ENCODE measurements at places on chromosomes 5 and 9.

GRCh38 chr5:115389799-115390382 is 93.4 kb upstream of the CCDC112 start:
- DNase-seq: no peak

DNA sequence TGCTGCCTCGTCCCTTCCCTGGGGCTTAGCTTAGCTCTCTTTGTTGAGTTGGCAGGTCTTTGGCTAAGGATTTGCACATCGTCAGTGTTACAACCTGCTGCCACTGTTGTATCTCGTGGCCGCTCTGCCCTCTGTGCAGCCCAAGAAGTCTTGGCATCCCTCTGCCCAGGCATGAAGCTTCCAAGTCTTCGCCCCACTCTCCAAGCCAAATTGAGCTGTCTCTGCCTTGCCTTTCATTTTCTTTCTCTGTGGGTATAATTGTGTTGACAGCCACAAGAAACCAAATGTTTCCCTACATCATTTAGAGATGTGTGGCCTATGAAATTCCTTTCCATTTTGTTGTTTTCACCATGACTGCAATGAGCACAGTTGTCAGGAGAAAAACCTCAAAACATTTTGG is 29.6 kb upstream of the MED27 start:
- no peak for DNase-seq

DNA sequence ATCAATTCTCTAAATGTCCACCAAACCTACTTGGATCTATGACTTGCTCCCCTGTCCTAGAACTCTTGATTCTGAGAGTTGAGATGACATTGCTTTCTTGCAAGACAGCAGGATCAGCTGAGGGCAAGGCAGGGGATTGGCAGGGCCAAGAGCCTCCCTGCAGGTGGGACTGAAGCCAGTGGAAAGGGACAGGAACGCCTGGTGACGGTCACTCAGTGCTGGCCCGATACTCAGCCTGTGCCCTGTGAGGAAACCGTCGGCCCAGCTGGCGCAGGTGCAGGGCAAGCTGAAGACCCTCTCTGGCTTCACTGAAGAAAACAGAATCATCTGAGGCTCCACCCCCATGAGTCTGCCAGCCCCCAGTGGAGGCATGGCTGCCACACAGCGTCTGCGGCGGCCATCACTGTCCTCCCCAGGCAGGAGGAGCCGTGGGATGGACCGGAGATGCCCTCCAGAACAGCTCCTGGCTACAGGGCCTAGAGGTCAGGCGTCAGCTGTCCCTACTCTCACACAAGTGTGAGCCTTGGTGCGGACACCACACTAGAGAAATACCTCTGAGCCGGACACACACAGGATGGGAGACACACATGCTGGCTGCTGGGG is 14.7 kb downstream of the UBAC1 start:
- no peak for DNase-seq

- no peak for DNase-seq
Measured at GRCh38 chr5:113703266-113703665, 189.8 kb downstream of the YTHDC2 start.

GRCh38 chr9:18707489-18708205 is 233.7 kb downstream of the ADAMTSL1 start:
- DNase-seq: no peak

- no peak for DNase-seq
Measured at GRCh38 chr5:383066-383465, 59.9 kb upstream of the EXOC3 start.

GRCh38 chr5:21791304-21791703 is 1061.8 kb downstream of the CDH12 start:
- no peak for DNase-seq

DNA sequence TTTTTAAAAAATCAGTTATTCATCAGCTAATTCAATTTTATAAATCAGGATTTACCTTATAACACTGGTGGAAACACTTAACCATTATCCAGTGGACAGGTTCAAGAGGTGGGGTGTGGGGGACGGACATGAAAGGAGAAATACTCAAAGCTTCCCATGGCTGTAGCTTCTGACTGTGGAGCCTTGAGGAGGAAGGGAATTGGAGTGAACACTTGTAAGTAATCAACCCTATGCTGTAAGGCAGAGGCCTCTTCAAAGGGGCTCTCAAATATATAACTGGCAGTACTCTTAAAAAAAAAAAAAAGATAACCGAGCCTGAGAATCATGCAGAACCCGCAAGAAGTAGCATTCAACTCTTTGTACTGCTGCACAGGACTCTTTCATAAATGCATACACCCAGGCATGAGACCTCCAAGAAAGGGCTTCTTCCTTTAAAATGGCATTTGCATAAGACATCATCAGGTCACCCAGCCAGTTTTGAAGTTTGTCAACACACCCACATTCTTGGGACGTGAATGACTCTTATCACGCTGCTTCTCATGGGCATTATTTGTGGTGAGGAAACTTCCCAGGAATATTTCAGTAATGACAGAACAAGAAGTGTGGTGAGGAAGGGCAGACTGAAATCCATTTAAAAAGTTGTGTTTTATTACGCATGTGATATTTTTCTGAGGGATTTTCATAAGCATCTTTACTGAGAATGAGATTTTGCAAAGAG is 8.1 kb downstream of the OSMR start:
- DNase-seq: no peak

GRCh38 chr9:16828340-16829281 is 41.9 kb downstream of the BNC2 start:
- DNase-seq: no peak

DNA sequence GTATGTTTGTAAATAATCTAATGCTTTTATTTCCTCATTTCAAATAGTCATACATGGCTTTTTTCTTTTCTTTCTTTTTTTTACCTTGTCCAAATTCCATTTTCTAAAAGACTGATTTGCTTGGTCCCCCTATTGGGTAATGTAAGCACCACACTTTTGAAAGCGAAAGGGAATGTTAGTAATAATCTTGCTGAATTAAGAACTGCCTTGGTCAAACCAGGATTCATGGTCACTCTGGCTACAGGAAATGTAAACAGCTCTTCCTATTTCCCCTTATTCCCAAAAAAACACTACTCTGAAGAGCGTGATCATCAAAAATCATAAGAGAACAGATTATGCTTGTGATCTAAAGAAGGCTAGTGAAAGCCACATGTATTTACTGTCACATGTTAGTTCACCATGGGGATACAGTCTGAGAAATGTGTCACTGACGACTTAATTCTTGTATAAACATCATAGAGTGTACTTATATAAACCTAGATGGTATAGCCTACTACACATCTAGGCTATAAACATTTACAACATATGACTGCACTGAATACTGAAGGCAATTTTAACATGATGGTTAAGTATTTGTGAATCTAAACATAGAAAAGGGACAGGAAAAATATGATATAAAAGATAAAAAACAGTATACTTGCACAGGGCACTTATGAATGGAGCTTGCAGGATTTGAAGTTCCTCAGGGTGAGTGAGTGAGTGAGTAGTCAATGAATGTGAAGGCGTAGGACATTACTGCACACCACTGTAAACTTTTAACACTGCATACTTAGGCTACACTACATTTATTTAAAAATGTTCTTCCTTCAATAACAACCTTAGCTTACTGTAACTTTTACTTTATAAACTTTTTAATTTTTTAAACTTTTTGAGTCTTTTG is 75.3 kb downstream of the HMGCR start:
- no peak for DNase-seq

DNA sequence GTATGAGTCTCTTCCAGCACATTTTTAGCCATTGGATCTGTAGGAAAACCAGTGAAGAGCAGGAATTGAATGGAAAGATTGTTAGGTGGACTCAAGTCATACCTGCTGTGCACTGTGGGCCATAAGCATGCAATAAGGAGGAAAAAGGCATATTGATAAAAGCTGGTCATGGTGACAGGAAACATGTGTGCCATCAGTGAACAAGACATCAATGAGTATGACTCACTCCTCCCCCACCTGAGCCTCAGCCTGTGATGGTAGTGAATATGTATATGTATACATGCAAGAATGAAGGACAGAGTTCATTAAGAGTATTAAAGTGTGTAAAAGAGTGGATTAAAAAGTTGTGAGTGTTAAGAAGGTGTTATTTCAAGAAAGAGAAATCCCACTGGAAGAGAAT is 164.5 kb downstream of the TMEM38B start:
- DNase-seq: no peak

All from CD4-positive, alpha-beta T cell (primary cell).